HS-27A (cell line): ENCODE measurements at places on chromosomes 12 and 14.

GRCh38 chr14:105287249-105288102, 13.3 kb downstream of the BRF1 start:
- no peak for DNase-seq

- peak; percentile 76 for DNase-seq
These were observed 2.6 kb upstream of the KLRK1 start for GRCh38 chr12:10392394-10392930.

DNA sequence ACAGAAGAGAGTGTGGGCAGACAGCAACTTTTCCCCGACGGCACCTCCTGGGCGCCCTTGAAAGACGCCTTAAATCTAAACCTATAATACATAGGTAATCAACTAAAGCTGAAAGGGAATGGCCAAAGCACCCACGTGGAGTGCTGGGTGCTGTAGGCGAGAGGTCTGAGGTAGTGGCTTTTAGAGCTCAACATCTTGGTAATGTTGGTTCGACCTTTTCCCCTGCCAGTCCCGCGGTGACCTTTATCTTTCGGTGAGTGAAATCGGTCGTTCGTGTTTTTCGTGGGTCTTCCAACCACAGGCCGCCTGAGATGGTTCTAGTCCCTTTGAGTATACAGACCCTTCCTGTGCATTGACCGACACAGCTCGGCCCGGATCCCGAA, 9.1 kb downstream of the OR6S1 start:
- DNase-seq = no peak

- DNase-seq = no peak
These were observed 267.2 kb downstream of the PAWR start for GRCh38 chr12:79423560-79423959.

GRCh38 chr12:32437095-32437515, 37.7 kb downstream of the FGD4 start:
- peak; percentile 94 for DNase-seq

- DNase-seq = no peak
These were observed 49.2 kb upstream of the CNOT2 start for GRCh38 chr12:70194076-70194475.

DNA sequence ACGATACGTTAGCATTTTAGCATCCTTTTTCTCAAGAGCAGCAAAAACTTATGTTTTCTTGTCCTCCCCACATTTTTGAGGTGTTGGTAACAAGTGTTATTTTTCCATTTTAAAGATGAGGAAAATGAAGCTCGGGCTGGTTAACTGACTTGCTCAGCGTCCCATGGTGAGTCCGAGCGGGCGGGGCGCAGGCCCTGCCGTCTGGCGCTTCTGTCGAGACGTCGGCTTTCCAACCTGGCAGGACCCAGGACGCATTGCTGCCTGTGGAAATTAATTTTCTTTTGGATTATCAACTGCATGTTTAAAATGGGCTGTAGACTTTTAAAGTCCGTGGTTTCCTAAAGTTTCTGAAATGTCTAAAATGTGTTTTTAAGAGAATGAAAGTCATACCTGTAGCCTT, 30.4 kb downstream of the XRCC3 start:
- DNase-seq = no peak
